Occipital lobe (tissue), 3 donors: ENCODE measurements at places on chromosomes 2 and 18.

DNA sequence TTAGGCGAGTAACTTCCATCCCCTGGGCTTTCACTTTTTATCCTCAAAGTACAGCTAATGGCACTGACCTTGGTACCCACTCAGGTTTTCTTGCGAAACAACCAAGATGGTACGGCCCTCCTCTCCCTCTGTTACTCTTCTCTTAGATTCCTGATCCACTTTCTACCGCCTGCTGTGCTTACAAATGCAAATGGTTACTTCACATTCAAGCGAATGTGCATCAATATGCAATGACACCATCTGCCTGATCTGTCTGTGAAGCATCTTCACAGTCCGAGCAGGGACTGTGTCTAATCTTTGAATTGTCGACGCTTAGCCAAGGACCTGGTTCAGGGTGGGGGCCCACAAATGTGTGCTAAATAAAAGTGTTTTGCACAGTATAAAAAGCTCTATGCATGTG, 112.2 kb downstream of the TRIB2 start:
- no peak for DNase-seq

GRCh38 chr2:171411791-171412483, 21.9 kb downstream of the METTL8 start:
- no peak for DNase-seq

- no peak for DNase-seq
These were observed 74.5 kb downstream of the MDH1 start for GRCh38 chr2:63663013-63663864.

DNA sequence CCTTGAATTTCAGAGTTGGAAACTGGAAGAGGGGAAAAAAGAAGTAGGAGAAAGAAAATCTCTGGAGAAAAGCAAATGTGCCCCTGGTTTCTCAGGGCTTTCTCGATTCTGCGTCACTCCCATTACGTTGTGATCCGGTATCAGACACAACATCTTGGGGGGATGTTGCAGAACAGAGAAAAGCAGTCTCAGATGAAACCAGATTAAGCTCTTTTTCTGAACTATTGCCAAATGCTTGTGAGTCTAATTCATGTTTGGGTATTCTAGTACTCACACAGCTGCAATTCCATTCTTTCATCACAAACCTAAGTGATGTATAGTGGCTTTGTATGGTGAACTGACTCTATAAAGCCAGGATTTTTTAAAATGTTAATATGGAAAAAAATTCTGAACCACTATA, 233.2 kb downstream of the TCF4 start:
- DNase-seq = no peak
